Right atrium auricular region (tissue), 2 donors: ENCODE measurements at places on chromosomes 7 and 10.

GRCh38 chr10:79383974-79384606 is 36.8 kb downstream of the PPIF start:
- peak; percentile 66 for DNase-seq

- no peak for DNase-seq
Measured at GRCh38 chr7:7795630-7796121, 77.3 kb upstream of the RPA3 start.

- no peak for DNase-seq
Measured at GRCh38 chr10:47144525-47144924, 155.5 kb upstream of the GDF10 start.

GRCh38 chr10:650886-651615 is 38.4 kb downstream of the DIP2C start:
- DNase-seq: no peak

- DNase-seq: no peak
Measured at GRCh38 chr10:126867567-126868365, 37.5 kb upstream of the DOCK1 start.

DNA sequence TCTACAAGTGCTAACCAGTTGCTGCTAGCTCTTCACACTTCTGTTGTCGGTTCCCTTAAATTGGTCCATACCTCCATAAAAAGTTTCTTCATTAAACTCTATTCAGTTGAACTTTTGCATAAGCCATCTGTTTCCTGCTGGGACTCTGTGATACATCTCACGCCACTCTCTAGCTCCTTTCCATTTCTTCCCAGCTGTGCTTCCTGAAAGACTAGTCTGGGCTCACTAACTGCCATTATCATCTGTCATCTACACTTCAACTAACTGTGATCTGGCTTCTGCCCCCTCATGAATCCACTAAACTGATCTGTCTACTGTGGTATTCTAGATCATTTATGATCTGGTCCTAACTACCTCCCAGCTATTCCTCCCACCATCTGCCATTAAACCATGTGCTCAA is 78.3 kb downstream of the ELAPOR2 start:
- no peak for DNase-seq

- DNase-seq: no peak
Measured at GRCh38 chr10:543862-544822, 145.3 kb downstream of the DIP2C start.

GRCh38 chr10:47045331-47045861 is 134.2 kb downstream of the PTPN20 start:
- no peak for DNase-seq

DNA sequence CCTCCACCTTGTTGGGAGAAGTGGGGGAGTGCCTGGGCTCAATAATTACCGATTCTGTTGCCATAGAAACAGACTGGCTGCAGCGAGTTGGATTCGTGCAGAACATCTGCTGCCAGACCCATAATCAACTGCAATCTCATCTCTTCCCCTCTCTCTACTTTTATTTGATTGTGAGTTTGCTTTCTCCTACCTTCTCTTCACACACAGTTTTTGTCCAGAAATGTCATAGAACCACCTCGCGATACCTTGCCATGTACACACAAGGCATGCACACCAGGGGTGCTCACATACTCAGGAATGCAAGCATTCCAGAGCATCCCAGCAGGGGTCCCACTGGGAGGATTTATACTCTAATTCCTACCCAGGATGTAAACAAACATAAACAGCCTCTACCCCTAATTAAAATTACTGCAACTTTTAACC is 262.2 kb upstream of the AOAH start:
- no peak for DNase-seq

DNA sequence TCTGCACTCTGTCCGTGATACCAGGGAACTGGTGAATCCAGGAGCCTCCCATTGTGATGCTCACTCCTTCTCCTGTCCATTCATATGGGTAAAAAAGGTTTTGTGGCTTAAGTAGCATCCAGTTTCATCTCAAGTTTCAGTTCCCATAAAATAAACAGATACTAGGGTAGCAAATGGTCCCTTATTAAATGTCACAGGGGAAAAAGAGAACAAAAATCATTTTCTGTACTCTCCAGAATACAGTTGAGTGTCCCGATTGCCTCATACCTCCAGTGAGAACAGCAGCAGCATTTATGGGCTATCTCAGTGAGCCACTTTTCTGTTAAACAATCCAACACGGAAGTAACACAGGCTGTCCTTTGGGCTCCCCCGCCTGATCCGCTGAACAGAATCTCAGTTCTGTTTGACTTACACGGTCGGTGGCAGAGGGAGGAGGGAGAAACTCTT is 179.6 kb downstream of the CELF2 start:
- DNase-seq: peak; percentile 80

- no peak for DNase-seq
Measured at GRCh38 chr10:60237977-60238758, 151.5 kb downstream of the ANK3 start.

- DNase-seq: no peak
Measured at GRCh38 chr7:111081546-111082267, 9.2 kb upstream of the LRRN3 start.

GRCh38 chr7:106071999-106072714 is 40.0 kb downstream of the SYPL1 start:
- DNase-seq: no peak

DNA sequence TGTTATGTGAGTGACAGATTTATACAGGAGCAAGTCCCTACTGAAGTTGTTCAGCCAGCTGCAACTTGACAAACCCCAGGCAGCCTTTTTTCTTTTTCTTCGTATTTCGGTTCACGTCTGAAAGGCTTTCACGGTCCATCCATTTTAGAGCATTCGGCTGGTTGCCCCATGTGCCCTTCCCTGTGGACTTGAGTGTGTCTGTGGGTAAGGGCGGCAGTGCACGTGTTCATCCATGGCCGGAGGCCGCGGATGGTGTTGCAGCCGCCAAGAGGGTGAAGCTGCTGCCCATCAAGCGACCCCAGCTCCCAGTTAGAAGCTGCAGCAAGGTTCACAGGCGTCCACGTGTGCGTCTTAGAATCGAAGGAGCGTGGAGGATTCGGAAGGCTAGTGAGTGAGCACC is 35.9 kb downstream of the PPP2R2D start:
- no peak for DNase-seq

DNA sequence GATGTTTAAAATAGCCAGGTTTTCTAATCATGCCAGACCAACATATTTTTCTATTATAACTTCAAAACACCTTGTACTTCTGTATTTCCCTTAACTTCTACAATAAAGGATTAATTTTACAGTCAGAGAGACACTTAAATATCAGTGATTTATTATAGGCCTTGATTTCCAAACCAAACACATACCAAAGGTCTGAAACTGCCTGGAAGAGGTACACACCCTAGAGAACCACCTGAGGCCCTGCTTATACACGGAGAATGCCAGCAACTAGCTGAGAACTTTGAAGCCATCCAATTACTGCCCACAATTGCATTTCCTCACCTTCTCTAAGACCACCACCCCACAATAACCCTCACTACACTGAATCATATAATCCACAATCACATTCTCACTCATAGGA is 4.9 kb downstream of the CCDC6 start:
- DNase-seq: no peak

DNA sequence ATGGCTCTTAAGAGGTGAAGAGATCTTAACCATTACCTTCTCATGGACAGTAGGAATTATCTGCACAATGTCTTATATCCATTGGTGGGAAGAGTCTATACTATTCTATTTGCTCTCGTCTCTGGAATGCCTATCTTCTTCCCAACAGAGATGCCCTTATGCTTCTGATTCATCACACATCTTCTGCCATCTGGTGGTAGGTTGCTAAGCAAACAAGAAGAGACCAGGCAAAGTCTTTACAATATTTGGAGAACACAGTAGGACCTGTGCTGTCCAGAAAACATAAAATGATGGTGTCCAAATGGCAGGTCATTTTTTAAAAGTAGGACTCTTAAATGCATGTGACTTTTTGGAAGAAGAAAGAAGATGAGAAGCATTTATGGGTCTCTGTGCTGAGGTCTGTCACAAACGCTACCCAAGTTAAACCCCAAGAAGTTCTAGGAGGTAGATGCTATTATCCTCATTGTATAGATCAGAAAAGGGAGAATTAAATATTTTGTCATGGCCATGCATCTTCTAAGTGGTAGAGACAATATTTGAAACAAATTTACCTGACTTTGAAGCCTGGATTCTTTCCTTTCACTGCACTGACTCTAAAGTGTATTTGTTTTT is 67.8 kb upstream of the NXPH1 start:
- no peak for DNase-seq

- no peak for DNase-seq
Measured at GRCh38 chr7:142896151-142896550, 10.6 kb upstream of the TRPV6 start.

- no peak for DNase-seq
Measured at GRCh38 chr7:84847790-84848189, 339.1 kb downstream of the SEMA3D start.

GRCh38 chr7:71787513-71787912 is 624.6 kb downstream of the CALN1 start:
- no peak for DNase-seq

DNA sequence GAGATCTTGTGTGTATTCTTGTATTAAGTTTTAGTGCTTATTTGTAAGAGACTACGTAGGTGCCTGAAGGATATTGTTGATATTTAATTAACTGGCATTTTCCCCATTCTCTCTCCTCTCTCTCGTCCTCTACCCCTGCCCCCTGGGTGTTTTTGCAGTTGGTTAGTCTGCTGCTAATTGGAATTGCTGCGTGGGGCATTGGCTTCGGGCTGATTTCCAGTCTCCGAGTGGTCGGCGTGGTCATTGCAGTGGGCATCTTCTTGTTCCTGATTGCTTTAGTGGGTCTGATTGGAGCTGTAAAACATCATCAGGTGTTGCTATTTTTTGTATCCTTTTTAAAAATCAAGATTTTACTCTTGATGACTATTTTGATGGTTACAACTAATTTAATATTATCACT is 22.5 kb downstream of the TSPAN13 start:
- no peak for DNase-seq

GRCh38 chr7:35003679-35004303 is 33.5 kb downstream of the DPY19L1 start:
- DNase-seq: no peak

DNA sequence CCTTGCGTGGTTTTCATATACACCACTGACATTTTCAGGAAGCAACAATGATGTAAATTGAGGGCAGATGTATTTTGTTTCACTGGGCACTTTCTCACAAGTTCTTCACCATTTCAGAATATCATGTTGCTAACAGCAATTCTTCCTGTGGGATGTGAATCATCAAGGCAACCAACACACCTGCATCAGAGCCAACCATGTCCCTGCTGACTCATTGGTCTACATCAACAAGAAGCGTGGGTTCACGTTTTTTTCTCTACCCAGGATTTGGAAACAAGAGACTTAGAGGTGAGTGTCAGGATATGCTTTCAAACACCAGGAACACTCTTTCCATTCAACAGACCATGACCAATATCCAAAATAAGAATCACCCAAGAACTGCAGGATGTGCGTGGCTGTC is 203.9 kb downstream of the TEX36 start:
- no peak for DNase-seq

DNA sequence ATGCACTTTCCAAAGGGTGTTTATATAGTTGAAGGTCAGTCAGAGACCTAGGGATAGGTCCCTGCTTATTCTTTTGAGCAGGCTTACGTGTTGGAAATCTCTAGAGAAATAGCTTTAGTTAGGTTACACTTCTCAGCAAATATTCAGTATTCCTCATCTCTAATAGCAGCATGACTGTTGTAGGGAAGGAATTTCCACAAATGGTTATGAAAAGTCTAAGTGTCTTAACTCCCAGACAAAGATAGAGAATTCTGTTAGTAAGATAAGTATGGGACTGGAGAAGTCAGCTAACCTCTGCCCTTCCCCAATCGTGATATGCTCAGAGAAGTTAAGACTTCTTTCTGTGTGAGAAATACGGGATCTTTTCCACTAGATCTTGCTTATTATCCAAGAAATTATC is 16.5 kb downstream of the SGPL1 start:
- no peak for DNase-seq

DNA sequence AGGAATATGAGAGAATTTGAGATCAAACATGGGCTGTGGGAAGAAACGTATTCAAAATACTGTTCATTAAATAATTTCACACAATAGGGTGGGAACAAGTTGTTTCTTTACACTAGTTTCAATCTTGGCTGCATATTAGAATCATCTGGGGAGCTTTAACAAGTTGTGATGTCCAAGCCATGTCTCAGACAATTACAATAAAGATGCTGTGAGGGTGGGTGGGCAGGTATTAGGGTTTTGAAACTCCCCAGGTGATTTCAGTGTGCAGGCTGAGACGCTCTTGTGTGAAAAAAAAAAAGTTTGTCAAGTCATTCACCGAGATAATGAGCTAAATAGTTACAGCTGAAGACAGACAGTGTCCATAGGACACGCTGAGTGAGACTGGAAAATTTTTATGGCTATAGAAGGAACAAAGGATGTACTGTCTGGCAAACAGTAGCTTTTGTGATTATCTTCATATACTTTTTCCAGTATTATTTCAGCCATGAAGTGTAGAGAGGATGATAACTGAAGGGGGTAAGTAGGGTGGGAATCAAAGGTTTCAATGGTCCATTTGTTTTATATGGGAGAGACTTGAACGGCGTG is 12.6 kb upstream of the LAMB4 start:
- no peak for DNase-seq

- DNase-seq: no peak
Measured at GRCh38 chr7:106841896-106842390, 23.1 kb upstream of the PIK3CG start.

DNA sequence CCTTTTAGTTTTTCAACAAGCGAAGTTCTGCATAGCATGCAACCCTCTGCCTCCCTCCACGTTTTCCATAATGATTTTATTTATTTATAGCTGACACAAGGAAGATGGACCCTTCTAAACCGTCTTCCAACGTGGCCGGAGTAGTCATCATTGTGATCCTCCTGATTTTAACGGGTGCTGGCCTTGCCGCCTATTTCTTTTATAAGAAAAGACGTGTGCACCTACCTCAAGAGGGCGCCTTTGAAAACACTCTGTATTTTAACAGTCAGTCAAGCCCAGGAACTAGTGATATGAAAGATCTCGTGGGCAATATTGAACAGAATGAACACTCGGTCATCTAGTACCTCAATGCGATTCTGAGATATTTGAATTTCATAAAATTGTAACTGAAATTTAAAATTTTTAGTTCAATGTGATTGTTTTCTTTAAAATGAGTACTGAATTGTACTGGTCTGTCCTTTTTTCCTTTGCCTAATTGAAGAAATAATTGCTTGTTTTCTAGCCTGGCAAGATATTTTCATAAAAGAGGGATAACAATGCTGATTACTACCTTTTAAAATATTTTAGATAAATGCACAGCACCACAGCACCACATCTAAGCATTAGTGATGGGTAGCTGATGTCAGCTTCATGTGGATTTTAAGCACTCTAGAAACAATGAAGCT is 41.5 kb upstream of the SLC39A12 start:
- no peak for DNase-seq

DNA sequence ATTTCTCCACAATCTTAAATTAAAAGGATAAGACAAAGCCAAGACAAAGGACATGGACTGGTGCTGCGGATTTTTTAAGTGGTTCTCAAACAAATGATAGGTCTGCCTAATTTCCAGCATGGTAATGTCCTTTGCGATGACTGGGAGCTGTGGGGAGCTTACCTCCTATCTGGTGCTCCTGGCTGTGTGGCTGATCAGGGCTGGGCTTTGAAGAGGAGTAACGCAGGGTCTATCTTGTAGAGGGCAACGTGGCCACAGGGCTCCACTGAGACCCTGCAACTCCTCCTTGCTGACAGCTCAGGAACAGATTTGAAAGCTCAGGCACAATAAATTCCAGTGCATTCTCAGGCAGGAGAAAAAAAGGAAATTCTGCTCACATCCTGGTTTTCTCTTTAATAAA is 103.1 kb upstream of the SFMBT2 start:
- DNase-seq: no peak
